Femur (tissue), 1 donor: ENCODE measurements at places on chromosomes 13 and 19.
A peak's percentile ranks its signal among the peaks of the same experiment; 100 is the strongest.

GRCh38 chr19:17259934-17260333 lies 4.6 kb downstream of the USHBP1 start:
- no peak for DNase-seq

- DNase-seq: no peak
These were observed 50.5 kb downstream of the KATNAL1 start for GRCh38 chr13:30256713-30257467.

- peak; percentile 36 for DNase-seq
These were observed 46.8 kb downstream of the TEX26 start for GRCh38 chr13:30978981-30979956.

- no peak for DNase-seq
These were observed 20.5 kb upstream of the ZNF846 start for GRCh38 chr19:9789066-9789465.

DNA sequence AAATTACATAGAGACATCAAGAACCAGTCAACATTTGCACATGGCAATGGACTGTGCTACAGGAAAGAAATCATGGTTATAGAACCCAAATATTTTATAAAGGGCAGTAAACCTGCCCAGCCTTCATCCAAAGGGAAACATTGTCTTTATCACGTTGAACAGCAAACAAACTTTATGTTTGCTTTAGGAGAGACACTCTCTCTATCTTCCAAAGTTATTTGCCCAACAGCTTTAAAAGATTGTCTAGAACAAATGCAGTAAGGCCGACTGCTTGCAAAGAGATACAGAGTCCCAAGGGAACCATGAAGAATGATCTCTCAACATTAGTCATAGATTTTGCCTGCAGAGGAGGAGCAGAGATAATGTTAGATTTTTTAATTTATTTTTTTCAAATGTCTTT lies 1323.5 kb upstream of the SLC10A2 start:
- no peak for DNase-seq

GRCh38 chr13:113820813-113821651 lies 42.8 kb downstream of the GAS6 start:
- DNase-seq: peak; percentile 84

DNA sequence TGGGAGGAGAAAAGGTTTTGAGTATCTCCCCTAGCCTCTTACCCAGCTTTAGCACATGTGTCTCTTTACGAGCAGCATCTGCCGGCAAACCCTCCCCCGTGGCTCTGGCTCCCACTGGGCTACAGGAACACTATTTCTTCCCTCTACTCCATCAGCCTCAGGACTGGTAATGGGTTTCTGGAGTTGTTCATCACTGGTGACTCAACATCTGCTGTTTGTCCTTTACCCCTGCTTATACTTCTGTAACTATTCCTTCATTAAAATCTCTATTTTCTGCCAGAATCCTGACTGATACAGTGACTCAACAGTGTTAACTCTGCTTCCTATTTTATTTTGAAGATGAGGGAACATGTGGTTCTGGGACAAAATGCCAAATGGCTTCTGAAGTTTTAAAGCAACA lies 437.3 kb upstream of the HTR2A start:
- DNase-seq: no peak
